ENCODE measurements at places on chromosomes 2 and 18.
A peak's percentile ranks its signal among the peaks of the same experiment; 100 is the strongest.

DNA sequence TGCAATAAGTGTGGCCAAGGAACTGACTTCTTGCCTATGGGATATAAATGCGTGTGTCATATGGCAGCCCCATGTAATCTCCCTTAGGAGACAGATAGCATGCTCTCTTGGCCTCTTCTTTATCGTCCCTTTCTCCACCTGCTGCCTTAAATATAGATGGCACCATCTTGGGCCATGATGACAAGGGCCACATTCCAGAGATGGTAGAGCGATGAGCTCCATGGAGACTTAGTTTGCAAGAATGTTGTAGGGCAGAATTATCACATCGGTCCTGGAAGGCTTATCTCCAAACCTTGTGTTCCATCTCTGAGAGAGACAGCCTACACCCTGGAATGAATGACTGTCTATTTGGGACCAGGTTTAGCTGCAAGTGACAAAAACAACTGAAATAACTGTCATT is 536.7 kb downstream of the TNS1 start:
- no peak for DNase-seq

GRCh38 chr18:148841-149240 is 9.5 kb upstream of the USP14 start:
- no peak for DNase-seq

- DNase-seq: no peak
These were observed 243.5 kb downstream of the LRP1B start for GRCh38 chr2:141887363-141887762.

GRCh38 chr2:57843158-57843557 is 203.4 kb upstream of the VRK2 start:
- DNase-seq: no peak

- no peak for DNase-seq
These were observed 182.5 kb downstream of the PRKCE start for GRCh38 chr2:45833968-45834344.

DNA sequence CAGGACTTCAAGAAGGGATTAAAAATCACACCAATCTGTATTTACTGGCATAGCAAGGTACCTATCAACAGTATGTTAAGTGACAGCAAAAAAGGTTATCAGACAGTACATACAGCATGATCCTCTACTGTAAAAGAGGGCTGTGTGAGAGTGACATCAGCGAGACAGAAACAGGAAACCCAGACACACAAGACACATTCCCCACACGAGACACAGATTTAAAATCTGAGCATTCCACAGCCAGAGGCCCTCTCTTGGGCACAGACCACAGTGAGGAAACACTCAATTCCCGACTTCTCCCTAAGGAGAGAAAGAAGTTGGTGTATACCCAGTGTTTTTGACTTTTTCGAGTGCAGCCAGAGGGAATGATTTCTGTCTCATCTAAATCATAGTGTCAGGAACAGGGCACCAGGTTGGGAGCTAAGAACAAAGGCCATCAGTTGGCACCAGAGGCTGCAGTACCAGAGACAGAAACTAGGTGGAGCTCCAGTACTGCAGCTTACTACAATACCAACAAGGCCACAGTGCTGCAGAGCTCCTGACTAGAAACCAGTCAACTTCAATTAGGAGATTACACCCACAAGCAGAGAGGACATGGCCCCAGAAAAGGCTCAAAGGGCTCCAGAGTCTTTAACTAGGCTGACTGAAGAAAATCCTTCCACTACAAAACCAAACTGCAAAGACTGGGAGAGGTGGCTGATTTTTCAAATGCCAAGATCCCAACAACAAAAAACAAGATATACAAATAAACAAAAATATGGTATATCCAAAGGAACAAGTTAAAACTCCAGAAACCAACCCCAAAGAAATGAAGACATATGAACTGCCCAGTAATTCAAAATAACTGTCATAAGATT is 41.0 kb downstream of the UNC50 start:
- DNase-seq: peak; percentile 88

GRCh38 chr2:150214626-150215025 is 272.8 kb downstream of the RND3 start:
- DNase-seq: no peak

GRCh38 chr2:108263401-108263800 is 23.6 kb downstream of the SULT1C3 start:
- no peak for DNase-seq

GRCh38 chr2:157596992-157597681 is 31.5 kb downstream of the ACVR1C start:
- peak; percentile 81 for DNase-seq

GRCh38 chr2:127397568-127398238 is 9.9 kb upstream of the MAP3K2 start:
- no peak for DNase-seq

GRCh38 chr18:43961722-43962121 is 684.4 kb upstream of the SYT4 start:
- DNase-seq: no peak

GRCh38 chr2:129457277-129457818 is 522.1 kb upstream of the RAB6C start:
- DNase-seq: no peak

DNA sequence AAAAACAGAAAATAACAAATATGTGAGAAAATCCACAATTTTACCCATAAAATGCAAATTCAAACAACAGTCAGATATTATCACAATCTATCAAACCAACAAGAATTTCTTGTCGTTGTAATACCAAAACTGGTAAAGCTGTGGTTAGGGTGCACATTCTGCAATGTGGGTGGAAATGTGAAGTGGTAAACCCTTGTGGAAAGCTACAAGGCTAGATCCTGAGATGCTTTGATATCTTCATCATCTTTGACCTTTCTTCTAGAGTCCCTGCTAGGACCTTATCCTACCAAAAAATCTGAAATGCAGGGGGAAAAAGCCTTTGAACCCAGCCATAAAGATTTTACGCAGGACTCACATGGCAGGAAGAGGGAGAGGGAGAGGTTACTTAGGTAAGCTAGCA is 17.2 kb upstream of the ATG16L1 start:
- peak; percentile 45 for DNase-seq

All from activated CD4-positive, alpha-beta T cell treated with anti-CD3 and anti-CD28 coated beads for 36 hours (primary cell).